Fibroblast of skin of right biceps (primary cell): ENCODE measurements at places on chromosomes 6 and 20.

DNA sequence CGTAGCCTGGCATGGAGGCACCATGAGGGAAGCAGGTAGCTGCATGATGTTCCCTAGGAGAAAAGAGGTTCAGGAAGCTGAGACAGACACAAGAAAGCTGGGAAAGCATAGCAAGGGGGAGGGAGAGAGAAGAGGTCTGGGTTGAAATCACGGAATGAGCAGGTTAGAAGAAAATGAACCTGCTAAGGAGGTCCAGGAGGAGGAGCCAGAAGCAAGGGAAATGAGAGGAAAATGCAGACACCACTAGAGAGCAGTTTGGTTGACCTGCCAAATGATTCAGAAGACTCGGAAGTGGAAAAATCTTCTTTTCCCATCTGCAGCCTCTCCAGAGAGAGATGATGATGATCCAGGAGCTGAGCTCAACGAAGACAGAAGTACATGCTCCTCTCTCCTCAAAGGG lies 70.9 kb downstream of the VIP start:
- DNase-seq = no peak

DNA sequence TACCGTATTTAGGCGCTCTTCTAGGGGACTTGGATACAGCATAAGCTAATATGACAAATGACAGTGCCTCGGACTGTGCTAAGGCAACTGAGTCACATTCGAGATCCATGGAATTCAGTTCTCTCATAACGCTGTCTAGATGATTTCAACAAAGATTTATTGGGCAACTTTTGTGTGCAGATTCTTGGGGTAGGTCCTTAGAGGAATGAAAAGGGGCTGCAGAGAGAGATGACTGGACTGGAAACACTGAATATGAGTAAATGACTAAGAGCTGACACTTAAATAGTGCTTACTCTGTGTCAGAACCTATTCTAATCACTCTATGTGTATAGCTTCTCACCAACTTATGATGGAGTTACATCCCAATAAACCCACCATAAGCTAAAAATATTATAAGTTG lies 36.4 kb upstream of the MARCKS start:
- DNase-seq = peak; percentile 67

- peak; percentile 62 for DNase-seq
Observed at GRCh38 chr6:129183681-129184301, 300.9 kb downstream of the LAMA2 start.

GRCh38 chr6:26249957-26250697 lies 114.9 kb upstream of the BTN3A2 start:
- peak; percentile 90 for DNase-seq

GRCh38 chr6:109081516-109082187 lies 13.0 kb downstream of the SESN1 start:
- DNase-seq = no peak

- DNase-seq = peak; percentile 70
Observed at GRCh38 chr6:34656378-34657036, 40.1 kb downstream of the ILRUN start.

DNA sequence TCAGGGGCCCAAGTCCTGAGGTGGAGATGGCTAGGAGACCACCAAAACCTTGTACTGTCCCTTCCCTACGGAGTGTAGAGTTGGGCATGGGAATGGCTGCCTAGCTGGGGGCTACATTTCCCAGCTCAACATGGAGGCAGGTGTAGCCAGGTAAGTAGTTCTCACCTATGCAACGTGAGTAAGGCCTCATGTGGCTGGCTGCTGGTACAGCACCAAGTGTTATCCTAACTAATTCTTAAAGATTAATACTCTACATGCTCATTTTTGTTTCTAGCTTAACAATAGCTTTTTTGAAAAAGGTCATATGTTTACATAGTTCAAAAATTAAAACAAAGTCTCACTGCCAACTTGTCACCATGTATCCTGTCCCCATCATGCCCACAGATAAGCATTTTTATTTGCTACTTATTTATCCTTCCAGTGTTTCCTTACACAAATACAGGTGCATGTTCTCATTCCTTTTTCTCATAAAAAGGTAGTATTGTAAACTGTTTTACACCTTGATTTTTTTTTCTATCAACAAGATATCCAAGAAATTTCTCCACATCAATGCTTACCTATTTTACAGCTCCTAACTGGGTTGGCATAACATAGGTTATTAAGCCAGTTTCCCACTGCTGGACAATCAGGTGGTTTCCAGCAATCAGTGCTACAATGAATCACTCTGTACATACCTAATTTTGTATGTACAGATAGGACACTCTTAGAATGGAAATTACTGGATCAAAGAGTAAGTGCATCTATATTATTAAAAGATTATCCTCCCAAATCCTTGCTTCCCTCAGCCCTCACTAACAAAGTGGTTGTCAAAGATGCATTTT lies 25.5 kb downstream of the ABHD12 start:
- DNase-seq = no peak

GRCh38 chr6:126880964-126881363 lies 237.5 kb upstream of the RSPO3 start:
- DNase-seq = no peak

- no peak for DNase-seq
Observed at GRCh38 chr20:33531885-33532284, 42.0 kb downstream of the CBFA2T2 start.

DNA sequence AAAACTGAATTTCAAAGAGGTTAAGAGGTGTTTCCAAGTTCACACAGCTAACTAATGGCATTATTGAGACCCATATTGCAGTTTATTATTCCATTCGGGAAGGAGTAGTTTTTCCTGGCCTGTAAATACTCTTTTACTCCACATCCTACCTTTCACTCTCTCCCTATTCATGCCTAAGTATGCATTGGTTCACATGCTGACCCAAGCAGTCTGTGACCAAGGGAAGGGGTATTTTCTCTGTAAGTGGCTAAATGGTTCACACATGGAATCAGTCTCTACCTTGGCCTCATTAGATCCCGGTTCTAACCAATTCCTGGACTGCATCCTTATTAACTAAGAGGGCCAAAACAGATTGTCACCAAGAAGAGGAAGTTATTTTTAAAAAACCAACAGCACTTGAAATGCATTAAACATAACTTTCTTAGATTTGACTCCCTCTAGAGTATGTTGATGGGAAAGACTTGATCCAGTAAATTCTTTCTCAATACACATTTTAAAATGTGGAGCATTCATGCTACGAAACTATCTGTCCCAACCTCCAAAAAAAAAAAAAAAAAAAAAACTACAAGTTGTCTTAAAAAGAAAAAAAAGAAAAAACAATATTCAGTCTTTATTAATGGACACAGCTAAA lies 17.8 kb upstream of the RSPO3 start:
- peak; percentile 13 for DNase-seq

GRCh38 chr20:53070706-53071392 lies 98.7 kb downstream of the TSHZ2 start:
- DNase-seq = peak; percentile 71
